ENCODE measurements at places on chromosomes 1 and 21.

- no peak for DNase-seq
These were observed 57.1 kb upstream of the COL18A1 start for GRCh38 chr21:45347712-45348499.

- no peak for DNase-seq
These were observed 241.8 kb downstream of the KIF26B start for GRCh38 chr1:245396615-245397014.

- DNase-seq, result peak; percentile 39
These were observed 901 bp upstream of the RXFP4 start for GRCh38 chr1:155940482-155940992.

DNA sequence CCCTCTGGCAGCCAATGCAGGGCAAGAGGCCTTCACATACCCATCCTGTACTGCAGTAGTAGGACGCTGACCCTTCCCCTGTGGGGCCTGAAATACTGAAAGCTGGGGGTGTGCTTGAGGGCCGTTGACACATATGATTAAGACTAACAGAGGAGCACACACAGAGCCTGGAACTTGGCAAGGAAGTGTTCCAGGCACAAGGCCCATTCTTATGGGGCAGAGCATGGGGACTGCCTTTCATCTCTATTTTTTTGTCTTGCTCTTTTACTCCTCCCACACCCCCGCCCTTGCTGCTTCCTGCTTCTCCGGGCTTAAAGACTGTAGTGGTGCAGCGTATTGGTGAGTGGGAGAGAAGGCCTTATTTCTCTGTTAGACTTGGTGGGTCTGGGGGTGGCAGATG is 137.4 kb downstream of the BACH1 start:
- no peak for DNase-seq

- DNase-seq, result no peak
These were observed 54.6 kb downstream of the STXBP3 start for GRCh38 chr1:108801101-108801500.

- DNase-seq, result peak; percentile 90
These were observed 45.3 kb upstream of the CTBS start for GRCh38 chr1:84619383-84620102.

DNA sequence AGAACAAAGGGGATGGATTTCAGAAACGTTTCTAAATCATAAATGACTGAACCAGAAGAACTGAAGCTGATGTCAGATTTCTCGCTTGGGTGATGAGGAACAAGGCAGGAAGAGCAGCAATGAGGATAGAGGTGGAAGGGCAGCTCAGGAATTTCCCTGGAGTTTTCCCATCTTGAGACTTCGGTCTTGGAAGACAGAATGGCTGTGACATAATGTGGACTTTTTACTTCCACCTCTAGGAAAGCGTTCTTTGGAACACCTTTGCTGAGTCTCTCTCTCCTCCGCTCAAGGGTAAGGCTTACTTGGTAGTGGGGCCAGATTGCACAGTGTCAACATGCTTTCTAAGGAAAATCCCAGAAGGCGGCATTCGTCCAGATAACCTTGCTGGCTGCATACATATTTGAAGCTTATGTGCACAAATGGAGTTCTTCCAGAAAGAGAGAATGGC is 36.6 kb downstream of the DEGS1 start:
- DNase-seq, result peak; percentile 25

- no peak for DNase-seq
These were observed 103.1 kb downstream of the TOMM20 start for GRCh38 chr1:235025422-235025984.

- DNase-seq, result no peak
These were observed 75.4 kb downstream of the AHCTF1 start for GRCh38 chr1:246856371-246856770.

DNA sequence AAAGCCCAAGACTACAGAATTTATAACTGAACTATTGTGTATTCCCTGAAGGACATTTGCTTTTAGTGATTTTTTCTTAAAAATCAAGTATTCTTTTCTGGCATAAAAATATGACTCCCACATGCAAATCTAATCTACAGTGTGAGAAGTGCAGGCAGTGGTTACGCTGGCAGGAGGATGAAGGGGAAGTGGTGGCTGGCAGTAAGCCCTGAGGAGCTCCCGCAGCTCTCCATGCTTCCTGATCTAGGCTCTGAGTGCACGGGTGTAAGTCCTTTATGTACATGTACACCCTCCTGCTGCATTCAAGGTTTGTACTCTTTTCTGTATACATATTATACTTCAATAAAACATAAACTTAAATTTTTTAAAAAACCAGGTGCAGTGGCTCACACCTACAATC is 67.5 kb upstream of the PRDX6 start:
- DNase-seq, result no peak

DNA sequence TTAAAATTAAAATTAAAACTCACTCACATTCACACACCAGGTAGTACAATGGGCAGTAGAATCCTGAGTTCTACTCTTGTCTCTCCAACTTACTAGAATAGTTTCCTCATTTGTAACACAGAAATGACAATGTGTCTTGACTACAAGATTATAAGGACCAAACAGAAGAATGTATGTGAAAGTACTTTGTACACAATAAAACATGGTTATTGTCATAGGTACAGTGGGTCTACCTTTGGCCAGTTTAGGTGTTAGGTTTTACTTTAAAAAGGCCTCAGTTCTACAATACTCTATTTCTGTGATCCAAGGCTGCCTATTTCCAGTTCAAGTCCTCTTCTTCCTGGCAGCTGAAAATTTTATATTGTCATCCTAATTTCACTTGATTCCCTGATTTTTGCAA is 50.2 kb downstream of the LUZP1 start:
- no peak for DNase-seq

DNA sequence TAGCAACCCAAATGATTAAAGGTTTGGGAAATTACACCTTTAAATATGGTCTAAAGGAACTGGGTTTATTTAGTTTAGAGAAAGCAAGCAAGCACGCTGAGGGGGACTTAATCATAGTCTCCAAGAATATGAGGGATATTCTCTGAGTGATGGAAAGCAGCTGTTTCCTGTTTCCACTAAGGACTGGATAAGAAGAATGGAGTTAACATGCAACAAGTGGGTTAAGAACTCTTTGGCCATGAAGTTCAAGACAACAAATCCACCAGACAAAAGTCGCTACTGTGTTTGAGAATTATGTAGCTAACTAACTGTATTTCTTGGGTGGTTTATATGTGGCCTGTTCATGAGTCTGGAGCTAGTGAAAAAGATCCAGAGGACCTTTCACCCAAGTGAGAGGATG is 85.7 kb downstream of the TGFB2 start:
- no peak for DNase-seq

GRCh38 chr1:173995475-173995874 is 26.7 kb downstream of the RC3H1 start:
- DNase-seq, result no peak

DNA sequence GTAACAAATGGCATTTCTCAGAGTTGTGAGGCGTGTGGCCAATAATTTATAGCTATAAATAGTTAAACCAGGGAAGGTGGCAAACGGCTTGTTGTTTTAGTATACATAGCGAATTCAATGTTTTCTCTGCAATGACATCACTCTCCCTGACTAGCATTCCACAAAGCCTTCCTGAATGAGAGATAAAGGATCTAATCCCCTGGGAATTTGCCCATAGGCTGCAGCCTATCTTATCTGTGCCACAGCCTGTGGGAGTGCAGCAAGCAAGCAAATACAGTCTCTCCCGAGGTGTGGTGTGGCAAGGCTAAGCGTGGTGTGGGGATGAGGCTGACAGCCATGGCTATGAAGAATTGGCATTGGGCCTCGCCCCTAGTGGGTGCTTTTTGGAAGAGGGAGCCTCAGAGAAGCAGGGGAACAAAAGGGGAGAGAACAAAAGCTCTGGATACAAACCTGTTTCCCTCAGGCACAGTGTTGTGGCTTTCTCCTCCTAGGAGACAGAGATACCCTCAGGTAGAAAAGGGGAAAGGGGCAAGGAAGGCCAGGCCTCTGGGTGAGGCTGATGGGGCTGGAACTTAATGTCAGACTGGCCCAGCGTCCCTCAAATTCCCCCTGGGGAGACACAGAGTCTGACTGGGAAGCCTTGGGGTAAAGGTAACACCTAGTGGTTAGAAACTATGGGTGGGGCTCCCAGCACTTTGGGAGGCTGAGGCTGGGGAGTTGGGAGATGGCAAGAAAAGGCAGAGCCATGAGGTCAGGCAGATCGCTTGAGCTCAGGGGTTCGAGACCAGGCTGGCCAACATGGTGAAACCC is 8.9 kb downstream of the TAGLN2 start:
- DNase-seq, result peak; percentile 99

DNA sequence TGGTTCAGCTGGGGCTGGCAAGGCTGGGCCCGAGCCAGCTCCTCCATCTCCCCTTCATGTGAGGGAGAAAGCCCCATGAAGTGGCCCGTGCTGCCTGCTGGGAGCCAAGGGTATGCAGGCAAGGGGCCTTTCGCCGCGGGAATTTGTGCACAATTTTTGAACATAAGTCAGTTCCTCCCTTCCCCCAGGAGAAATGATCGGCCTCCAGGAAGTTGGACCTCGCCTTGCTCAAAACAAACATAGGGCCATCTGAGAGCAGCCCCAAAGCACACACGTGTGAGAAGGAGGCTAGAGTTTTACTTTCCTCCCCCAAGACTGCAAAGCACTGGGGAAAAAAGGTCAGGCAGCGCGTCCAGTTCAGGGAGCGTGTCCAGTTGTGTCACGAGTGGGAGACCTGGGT is 64.7 kb downstream of the PRDM16 start:
- DNase-seq, result no peak

DNA sequence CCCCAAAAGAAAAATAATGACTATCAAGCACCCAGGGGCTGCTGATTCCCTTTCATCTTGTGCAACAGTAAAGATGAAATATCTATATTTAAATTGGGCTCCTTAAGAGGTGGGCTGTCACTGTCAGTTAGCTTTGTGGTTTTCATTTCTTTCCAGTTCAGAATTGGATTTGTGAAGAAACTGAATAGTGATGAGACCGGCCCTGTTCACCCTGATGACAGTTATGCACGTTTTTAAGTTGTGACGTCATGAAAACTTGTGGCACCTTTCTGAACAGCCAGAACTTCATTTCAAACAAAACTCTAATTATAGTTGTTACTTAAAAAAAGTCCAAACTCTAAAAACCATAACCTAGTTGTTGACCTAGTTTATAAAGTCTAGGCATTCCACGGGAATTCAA is 125.9 kb downstream of the RUNX1 start:
- no peak for DNase-seq

- DNase-seq, result no peak
These were observed 113.8 kb downstream of the EPHB2 start for GRCh38 chr1:22824466-22824865.

GRCh38 chr1:152501704-152502103 is 8.9 kb upstream of the LCE5A start:
- peak; percentile 60 for DNase-seq

- DNase-seq, result peak; percentile 72
These were observed 117.7 kb downstream of the FGGY start for GRCh38 chr1:59414406-59415133.

DNA sequence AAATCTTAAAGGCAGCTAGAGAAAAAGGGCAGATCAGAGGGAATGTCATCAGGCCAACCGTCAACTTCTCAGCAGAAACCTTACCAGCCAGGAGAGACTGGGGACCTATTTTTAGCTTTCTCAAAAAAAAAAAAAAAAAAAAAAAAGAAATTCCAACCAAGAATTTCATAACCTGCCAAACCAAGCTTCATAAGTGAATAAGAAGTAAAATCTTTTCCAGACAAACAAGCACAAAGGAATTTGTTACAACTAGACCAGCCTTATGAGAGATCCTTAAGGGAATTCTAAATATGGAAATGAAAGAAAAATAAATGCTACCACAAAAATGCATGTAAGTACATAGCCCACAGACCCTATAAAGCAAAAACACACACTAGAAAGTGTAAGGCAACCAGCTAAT is 267.7 kb downstream of the AKT3 start:
- no peak for DNase-seq

DNA sequence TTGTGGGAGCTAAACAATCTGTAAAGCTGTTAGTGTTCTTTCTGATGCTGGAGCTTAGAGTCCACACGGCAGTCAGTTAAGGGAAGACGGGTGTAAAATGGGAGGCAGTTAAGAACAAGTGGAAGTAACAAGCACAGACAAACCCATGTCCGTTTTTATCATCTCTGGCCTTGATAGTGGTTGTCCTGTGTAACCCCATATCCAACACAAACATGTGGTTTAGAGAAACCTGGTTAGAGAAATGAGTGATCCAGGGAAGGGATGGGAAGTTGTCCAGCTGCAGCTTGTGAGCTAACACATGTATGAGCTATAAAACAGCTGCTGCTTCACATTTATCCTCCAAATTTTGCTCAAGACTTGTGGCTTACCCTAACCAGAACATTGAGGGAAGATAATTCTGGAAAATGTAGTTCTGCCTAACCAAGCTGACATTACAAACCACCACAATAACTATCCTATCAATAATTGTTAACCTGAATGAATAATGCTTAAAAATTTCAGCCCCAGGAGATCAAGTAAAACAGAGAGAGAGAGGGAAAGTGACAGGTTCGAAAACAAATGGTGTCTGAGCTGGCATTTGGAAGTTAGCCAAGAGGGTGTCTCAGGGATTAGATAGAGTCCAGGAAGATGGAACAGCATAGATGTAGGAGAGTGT is 10.6 kb upstream of the C1orf162 start:
- peak; percentile 91 for DNase-seq

DNA sequence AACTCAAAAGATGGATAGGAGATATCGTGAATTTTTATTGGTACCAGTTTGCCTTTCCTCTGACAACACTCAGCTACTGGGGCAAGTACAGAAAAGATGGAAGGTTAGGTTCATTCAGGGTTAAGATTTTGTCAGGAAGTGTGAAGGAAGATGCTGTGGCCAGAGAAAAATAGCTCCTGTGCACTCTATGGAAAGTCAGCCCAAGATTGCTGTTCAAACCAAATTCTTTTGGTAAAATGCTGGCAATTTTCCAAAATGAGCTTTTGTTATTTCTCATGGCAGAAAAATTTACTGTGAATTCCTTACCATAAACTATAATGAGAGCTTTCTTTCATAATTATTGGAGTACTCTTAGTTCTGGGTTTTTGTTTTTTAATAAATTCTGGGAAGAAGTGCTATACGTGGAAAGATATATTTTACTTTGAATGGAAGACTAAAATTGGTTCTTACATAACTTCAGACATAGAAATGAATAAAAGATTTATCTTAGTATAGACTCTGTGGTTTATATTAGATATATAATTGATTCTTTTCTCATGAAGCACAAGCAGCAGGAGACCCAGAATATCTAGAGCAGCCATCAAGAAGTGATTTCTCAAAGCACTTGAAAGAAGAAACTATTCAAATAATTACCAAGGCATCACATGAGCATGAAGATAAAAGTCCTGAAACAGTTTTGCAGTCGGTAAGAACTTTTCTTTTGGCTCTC is 112.2 kb downstream of the USP25 start:
- DNase-seq, result peak; percentile 88

GRCh38 chr1:110686188-110686587 is 11.4 kb upstream of the KCNA3 start:
- no peak for DNase-seq

DNA sequence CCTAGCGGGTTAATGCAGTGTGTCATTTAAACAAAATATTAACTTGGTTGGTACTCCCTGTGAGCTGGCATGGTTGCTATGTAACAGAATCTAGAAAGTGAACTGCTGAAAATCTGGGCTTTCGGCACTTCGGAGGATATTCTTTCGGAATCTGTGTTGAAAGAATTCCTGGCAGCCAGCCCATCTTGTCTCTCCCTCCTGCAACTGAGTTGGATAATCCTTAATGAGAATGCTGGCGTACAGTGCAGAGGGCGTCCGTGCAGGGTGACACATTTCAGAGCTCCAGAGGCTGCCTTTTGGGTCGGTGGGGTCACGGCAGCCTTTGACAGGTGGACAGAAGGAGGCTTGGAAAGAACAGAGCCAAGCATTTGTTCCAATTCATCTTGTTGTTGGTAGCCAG is 3.7 kb downstream of the KAZN start:
- peak; percentile 58 for DNase-seq

GRCh38 chr1:202162418-202163280 is 2.2 kb upstream of the PTPN7 start:
- no peak for DNase-seq

- DNase-seq, result no peak
These were observed 1.1 kb downstream of the SGIP1 start for GRCh38 chr1:66535061-66535460.

Data from RCC 7860 (cell line).